ENCODE measurements at places on chromosomes 2 and 18. TPM values are rescaled to one million over a fixed set of nuclear protein-coding genes. Genes with fewer than 3 reads are reported as not detected.
A peak's percentile ranks its signal among the peaks of the same experiment; 100 is the strongest.

DNA sequence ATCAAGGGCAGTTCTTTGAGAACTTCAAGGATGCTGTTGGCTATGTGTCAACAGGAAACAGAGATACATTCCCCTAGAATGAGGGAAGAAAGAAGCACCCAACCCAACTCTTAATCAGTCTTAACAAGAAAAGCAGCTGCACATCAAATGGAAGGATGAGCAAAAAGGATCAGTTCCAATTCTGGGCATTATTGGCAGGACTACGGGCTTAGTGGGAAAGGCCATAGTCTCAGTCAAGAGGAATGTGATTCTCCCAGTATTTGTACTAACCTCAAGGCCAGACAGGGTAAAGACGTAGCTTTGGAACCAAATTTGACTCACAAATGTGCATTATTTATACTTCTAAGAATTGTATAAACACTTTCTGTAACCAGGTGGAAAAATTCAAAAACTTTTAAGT is 18.2 kb downstream of the BMP10 start:
- DNase-seq, result peak; percentile 62

GRCh38 chr2:240413813-240414429 is 21.5 kb upstream of the GPC1 start:
- DNase-seq, result no peak

DNA sequence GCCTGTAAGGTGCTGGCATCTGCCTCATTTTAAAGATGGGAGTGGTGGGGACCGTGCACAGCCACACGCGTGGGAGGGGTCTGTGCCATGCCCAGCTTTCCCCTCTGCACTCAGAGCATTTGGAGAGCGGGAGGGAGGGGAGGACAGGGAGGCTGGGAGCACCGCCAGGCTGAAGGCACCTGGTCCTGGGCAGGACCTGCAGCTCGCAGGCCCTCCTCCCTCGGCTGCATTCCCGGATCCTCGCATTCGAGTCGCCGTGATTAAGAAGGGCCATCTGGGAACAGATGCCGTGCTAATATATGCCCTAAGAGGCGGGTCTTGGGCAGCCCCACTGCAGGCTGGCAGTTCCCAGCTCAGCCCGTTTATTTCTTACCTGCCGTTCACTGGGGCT is 84.0 kb downstream of the PTGR3 start:
- DNase-seq, result no peak

DNA sequence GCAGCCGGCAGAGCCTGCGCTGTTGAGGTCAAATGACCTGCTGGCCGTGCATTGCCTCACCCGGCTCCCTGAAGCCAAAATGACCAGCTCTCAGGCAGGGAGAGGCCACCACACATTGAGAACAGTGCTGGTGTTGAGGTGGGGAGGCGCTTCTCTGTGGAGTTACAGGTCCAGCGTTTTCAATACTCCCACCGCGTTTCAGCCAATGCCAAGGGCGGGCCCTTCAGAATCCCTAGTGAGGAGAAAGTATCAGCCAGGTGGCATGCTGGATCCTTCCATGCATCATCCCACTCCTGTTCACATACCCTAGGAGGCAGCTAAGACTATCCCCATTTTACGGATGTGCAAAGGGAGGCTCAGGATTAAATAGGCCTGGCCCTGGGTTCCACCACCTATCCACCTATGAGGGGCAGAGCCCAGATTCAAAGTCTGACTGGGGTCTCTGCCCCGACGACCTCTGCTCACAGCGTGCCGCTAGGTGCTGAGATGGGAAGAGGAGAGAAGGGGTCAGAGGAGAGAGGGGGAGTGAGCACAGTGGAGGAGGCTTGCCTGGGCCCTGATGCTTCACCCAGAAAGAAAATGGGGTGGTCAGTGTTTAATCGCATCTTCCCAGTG is 137.6 kb upstream of the ID2 start:
- DNase-seq, result no peak

DNA sequence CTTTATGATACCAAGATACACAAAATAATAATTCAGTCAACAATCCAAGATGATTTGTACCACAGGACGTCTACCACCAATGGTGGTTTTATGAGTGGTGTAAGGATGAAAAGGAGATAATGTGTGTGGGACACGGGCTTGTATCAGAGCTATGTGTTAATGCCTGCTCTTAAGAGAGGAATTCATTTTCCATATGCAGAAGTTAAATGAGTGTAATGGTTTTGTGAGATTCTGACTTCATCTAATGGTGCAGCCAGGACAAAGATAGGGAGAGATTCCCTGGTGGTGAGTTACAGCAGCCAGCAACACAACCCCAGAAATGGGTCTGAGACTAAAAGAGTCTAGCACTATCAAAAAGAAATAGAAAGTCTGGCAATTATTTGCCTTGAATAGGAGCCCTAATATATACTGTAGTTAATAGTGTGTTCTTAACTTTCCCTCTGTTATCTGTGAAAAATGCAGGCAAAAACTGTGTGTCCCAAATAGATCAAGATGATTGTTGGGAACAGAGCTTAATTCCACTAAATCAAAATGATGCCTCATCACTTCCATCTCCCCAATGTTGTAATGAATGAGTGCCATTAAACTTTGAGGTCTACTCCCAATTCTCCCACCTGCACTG is 455.0 kb upstream of the TCF4 start:
- DNase-seq, result no peak

DNA sequence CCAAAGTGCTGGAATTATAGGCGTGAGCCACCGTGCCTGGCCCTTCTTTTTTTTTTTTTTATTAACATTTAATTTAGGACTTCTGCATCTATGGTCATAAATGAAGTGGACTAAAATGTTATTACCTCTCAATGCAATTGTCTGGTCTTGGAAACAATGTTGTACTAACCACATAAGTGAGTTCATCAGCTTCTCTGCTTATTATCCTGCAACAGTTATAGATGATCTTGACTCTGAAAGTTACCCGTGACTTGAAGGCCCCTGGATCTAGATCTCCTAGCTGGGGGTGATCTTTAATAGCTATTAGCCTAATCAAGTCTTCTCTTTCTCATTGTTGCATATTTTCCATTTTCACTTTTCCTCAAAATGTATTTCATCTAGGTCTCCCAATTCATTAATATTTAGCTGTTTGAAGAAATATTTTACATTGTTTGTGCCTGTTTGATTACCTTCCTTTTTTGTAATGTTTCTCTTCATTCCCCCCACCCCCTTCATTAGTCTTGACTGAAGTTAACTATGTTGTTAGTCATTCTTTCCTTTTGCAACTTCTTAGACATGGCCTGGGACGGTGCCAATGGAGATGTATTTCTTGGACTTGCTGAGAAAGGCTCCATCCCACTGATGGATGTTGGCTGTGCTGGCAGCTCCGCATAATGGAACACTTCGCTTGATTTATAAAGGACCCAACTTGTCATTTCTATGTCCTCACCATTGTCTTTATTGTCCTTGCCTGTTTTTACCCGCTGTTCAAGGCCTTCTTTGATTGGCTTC is 141.6 kb upstream of the RIOK3 start:
- peak; percentile 98 for DNase-seq

DNA sequence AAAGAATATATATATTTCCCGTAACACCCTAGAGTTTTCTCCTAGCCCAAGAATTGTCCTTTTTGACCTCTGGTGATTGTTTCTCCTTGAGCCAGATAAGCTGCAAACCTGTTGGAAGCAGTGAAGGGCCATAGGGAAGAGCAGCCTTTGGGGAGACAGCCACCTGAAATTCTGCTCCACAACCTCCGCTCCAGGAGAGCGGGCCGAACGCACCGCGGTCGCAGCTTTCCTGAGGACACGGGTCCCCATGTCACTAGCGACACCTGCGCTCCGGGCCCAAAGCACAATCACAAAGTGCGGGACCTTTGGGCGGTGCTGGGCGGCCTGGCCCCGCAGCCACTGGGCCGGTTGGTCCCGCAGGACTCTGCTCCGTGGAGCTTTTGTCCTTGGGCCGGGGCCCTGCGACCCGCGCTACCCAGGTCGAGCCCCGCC is 557 bp upstream of the DSG2 start:
- no peak for DNase-seq

DNA sequence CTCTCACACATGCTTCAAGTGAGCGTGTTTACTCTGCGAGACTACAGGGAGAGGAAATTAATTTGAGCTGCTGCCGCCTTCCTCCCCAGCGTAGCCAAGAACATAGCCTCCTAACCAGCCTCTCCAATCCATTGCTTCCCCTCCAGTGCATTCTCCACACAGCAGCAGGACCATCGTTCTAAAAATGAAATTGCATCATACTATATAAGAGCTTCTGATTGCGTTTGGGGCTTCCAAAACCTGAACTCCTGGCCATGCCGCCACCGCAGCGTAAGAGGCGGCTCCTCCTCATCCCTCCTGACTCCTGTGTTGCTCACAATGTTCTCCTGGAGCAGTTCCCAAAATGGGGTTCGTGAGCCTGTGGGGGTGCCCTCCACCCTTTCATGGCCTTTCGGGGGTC is 142.1 kb downstream of the MYT1L start:
- no peak for DNase-seq

DNA sequence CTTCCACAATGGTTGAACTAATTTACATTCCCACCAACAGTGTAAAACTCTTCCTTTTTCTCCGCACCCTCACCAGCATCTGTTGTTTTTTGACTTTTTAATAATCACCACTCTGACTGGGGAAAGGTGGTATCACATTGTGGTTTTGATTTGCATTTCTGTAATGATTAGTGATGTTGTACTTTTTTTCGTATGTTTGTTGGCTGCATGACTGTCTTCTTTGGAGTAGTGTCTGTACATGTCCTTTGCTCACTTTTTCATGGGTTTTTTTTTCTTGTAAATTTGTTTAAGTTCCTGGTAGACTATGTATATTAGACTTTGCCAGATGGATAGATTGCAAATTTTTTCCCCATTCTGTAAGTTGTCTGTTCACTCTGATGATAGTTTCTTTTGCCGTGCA is 574.8 kb downstream of the KCNJ3 start:
- DNase-seq, result no peak

- DNase-seq, result peak; percentile 24
Measured at GRCh38 chr2:120441744-120442471, 96.0 kb downstream of the INHBB start.

DNA sequence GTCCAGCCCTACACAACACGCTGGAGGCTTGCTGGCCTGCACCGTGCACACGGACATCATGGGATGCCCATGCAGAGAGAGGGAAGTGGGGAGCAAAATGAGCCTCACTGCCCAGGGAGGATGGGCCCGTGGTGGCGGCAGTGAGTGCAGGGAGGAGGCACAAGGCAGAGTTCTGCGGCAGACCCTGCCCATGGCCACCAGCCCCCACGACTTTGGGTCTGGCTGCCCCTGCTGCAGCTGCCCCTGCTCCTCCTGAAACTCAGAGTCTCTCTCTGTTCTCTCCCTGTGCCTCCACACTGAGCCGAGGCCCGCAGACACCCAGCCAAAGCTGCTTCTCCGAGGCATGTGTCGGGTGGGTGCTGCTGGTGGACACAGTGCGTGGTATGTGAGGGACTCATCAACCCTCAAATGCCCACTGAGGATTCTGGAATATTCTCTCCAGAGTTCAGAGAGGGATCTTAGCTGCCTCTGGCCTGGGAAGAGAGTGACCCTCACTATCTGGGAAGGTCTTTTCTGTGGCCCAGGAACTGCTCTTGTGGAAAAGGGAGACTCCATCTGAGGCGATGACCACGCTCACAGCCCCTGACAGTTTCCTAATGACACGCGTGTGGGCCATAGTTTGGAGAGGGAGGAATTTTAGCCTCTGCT is 45.1 kb upstream of the HPCAL1 start:
- DNase-seq, result no peak

GRCh38 chr2:106358521-106358920 is 109.7 kb downstream of the RGPD3 start:
- DNase-seq, result no peak

GRCh38 chr2:12709207-12709522 is 7.6 kb upstream of the TRIB2 start:
- no peak for DNase-seq

DNA sequence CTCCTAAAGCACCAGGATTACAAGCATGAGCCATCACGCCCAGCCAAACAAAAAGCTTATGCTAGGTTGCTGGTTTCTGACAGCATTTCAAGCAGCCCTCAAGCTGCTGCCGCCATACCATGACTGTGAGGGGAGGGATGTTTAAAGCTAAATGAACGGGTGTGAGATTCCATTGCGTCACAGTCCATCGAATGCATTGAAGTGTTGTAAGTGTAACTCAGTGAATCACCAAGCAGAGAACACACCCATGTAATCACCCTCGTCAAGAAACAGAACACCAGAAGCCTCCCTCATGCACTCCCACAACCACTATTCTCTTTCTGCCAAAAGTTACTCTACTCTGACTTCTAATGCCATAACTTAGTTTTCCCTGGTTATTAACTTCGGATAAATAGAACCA is 32.8 kb upstream of the MC5R start:
- no peak for DNase-seq

GRCh38 chr18:34114996-34115395 is 109.7 kb downstream of the NOL4 start:
- DNase-seq, result no peak

DNA sequence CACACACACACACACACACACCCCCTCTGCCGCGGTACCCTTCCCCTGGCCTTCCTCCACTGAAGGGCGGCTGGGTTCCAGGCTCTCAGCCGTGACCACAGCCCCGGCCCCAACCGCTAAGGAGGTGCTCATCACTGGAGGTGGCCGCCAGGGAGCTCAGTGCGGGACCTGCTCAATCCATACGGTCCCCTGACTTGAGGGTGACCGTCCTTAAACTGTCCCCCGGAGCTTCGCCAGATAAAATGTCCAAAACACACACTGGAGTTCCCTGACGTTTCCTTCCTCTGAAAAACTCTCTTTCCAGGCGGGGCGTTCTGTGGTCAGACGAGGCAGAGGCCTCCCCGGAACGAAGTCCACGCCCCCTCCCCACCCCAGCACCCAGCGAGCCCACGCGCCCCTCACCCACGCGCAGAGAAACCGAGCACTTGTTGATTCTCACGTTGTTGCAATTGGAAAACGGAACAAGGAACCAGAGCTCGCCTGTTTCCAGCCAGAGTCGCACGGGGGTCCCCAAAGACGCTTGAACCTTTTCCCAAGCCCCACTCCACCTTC is 1.4 kb downstream of the MBP start:
- no peak for DNase-seq

DNA sequence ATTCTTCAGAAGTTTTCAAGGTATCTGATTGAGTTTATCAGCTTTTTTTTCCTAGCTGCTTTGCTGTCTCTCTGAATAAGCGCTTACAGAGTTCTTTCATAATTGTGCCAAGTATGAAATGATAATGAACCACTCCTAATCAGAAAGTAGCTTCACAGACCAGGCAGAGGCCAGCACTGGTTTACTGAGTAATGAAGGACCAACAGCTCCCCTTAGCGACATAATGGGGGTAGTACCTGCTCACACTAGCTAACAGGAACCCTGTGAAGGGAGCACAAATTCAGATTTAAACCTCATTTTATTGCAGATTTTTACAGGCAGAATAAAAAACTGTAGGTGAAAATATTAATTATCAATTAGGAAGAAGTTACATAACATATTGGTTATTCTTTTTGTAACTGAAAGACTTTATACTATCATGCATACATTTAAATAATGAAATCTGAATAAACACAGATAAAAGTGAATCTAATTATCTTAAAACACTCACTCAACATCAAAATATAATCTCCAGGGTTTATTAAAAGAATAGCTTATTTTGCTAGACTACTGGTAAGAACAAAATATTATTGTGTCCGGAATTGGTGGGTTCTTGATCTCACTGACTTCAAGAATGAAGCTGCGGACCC is 53.7 kb upstream of the LRRC30 start:
- peak; percentile 49 for DNase-seq

GRCh38 chr18:56330366-56331110 is 307.9 kb downstream of the TXNL1 start:
- no peak for DNase-seq

NPPC gene
- 0.66 TPM for total RNA-seq

COL4A3 gene
- not detected for total RNA-seq

SPHKAP gene
- not detected for total RNA-seq

B3GNT7 gene
- total RNA-seq, result 1.7 TPM
